SJSA1 (cell line): ENCODE measurements at places on chromosomes 6 and 20. TPM values are rescaled to one million over a fixed set of nuclear protein-coding genes. Genes with fewer than 3 reads are reported as not detected.

PTCHD4 gene
- total RNA-seq = 1.4 and 2.9 TPM in 2 replicates

HLA-G gene
- not detected in 2 replicates for total RNA-seq

PGC gene
- total RNA-seq = not detected in 2 replicates

PBOV1 gene
- total RNA-seq = not detected in 2 replicates

TREML2 gene
- total RNA-seq = not detected in 2 replicates

RAET1E gene
- total RNA-seq = 0.28 TPM in 1 of 2 replicates, not detected in the other

DYNLRB1 gene
- total RNA-seq = 147 and 190 TPM in 2 replicates

CCN6 gene
- not detected in 2 replicates for total RNA-seq

RBM24 gene
- total RNA-seq = 30.3 and 43.7 TPM in 2 replicates

MDFI gene
- total RNA-seq = not detected in 2 replicates

GLP1R gene
- total RNA-seq = not detected in 2 replicates

SLC22A16 gene
- not detected in 2 replicates for total RNA-seq

PTGIS gene
- not detected in 2 replicates for total RNA-seq

CARMIL1 gene
- 21.2 and 22.2 TPM in 2 replicates for total RNA-seq

LIN28B gene
- not detected in 2 replicates for total RNA-seq

SMOC2 gene
- total RNA-seq = not detected in 2 replicates

POU5F1 gene
- total RNA-seq = not detected in 2 replicates

MYB gene
- 0.16 TPM in 1 of 2 replicates, not detected in the other for total RNA-seq

LGSN gene
- not detected in 2 replicates for total RNA-seq

REM1 gene
- total RNA-seq = not detected in 2 replicates
